Brain (organoid and tissue), 16 donors: ENCODE measurements at places on chromosomes 2 and 18.

- peak; percentile 62 for DNase-seq
Measured at GRCh38 chr2:222305516-222306392, 7.0 kb upstream of the PAX3 start.

DNA sequence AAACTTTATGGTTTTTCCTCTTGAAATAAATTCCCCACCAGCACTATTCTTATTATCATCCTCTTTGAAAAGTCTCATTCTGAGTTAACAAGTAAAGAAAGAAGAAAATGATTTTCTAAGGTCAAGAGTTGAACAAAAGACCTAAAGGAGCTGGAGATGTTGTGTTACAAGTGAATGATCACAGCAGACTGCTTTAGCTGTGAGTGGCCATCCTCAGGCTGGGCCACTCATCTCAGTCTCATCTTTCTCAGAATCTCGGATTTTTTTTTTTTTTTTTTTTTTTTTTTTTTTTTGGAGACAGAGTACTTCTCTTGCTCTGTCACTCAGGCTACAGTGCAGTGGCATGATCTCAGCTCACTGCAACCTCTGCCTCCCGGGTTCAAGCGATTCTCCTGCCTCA is 133.3 kb downstream of the CDH2 start:
- no peak for DNase-seq

GRCh38 chr18:62458868-62459716 is 63.7 kb upstream of the ZCCHC2 start:
- peak; percentile 80 for DNase-seq

- DNase-seq, result no peak
Measured at GRCh38 chr2:58553522-58553921, 312.4 kb upstream of the FANCL start.

- no peak for DNase-seq
Measured at GRCh38 chr18:10515456-10515855, 10.4 kb upstream of the NAPG start.

DNA sequence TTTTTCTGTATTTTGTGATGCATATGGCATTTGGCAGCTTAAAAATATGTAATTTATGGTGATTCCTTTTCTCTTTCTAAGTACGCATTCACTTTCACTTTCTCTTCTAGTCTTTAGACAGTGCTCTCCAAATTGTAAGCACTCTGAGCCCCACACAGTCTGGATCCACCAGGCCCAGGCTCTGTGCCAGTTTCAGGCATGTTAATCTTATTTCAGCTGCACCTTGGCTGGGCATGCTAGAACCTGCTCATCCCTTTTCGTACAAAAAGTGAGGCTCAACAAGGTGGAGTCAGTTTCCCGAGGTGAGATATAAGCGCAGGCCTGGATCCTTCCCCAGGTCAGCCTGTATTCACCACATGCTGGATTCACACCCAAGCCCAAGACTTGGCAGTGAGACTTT is 203.9 kb downstream of the MTX2 start:
- DNase-seq, result no peak

DNA sequence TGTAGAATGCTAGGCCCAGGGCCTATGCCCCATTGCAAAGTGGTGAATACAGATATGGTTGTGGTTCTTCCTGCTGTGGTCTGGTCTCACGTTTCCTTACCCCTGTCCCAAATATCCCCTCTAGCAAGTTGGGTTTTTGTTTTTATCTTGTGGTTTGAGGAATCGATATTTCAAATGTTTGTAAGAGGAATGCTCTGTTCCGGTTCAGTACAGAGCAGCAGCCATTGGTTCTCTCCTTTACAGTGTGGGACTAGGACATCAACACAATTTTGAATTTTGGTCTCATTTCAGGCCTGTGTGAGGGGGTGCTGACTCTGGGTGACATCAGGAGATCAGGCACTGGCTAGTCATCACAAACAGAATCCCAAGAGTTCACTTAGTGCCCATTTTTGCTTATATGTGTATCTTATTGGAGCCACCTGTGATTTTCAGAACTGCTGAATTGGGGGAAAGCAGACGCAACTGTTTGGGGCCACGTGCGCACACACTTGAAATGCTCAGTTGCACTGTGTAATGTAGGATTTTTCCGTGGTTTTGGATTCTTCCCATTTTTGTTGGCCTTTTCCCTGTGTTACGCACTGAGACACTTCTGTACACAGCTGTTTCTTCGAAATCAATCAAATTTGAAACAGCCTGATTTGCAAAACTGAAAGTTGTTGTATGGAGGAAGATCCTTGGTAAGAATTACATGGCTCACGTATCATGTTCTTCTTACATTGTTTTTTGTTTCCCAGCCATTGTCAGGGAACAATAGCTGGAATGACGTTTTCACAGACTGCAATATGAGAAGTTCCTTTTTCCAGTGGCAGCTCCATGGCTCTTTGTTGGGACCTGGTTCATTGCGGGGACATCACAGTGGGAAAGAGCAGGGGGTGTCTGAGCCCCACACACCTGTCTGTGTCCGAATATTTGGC is 8.6 kb downstream of the SH3BP4 start:
- no peak for DNase-seq

GRCh38 chr2:159275111-159275510 is 11.4 kb downstream of the WDSUB1 start:
- no peak for DNase-seq

DNA sequence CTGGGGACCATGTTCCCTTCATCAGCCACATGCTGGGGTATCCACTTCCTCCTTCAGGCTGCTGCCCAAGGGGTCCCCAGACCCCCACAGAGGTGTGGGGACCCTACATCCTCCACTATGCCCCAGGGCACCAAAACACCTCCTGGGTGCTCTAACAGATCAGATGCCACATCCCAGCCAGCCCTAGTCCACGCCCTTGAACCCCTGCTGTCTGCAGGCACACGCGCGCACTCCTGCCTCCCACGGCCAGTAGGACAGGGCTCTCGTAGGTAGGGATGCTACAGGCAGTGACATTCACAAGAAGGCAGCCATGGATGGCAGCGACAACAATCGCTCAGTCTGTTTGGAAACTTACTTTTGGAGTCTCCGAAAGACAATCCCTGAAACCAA is 3.0 kb upstream of the GPC1 start:
- DNase-seq, result no peak

DNA sequence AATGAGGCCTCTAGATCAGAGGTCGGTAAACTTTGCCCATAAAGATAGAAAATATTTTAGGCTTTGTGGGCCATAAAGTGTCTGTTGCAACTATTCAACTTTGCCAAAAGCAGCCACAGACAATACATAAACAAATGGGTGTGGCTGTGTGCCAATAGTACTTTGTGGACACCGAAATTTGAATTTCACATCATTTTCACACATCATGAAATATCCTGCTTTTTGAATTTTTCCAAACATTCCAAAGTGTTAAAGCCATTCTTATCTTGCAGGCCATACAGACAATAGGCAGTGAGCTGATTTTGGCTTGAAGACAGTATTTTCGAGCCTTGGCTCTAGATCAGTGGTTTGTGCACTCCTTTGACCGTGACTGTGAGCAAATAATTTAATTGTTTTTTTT is 51.1 kb upstream of the EPC2 start:
- peak; percentile 39 for DNase-seq

- DNase-seq, result peak; percentile 4
Measured at GRCh38 chr18:2717407-2717806, 61.9 kb downstream of the SMCHD1 start.

DNA sequence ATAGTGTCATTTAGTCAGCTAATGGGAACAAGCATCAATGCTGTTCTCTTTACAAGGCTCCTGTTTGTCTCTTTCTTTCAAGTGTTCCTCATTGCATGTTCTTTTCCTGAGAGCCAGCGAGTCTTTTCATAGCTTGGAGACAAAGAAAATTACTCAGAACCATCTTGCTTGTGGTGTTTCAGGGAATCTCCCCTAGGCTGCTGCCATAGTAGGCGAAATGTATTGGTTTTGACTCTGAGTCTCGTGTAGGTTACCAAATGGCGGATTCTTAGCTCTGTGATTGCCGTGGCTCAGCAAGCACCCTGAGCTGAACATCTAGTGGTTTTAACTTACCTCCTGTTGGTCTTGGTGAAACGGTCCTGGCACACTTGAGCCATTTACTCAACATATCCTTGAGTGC is 68.7 kb downstream of the RHBDD1 start:
- no peak for DNase-seq

DNA sequence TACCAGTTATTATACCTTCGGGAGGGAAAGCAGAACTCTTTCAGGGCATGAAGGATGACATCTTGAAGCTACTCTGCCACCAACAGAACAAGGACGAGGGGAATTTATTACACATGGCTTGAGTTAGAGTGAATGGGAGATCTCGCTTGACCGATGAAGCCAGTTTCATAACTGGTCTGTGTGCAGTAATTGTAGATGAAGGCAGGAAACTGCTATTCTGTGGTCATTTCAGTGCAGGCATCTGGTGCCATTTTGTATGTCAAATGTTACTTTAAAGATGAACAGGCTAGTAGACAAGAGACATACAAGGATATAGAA is 20.5 kb downstream of the GREB1 start:
- no peak for DNase-seq

DNA sequence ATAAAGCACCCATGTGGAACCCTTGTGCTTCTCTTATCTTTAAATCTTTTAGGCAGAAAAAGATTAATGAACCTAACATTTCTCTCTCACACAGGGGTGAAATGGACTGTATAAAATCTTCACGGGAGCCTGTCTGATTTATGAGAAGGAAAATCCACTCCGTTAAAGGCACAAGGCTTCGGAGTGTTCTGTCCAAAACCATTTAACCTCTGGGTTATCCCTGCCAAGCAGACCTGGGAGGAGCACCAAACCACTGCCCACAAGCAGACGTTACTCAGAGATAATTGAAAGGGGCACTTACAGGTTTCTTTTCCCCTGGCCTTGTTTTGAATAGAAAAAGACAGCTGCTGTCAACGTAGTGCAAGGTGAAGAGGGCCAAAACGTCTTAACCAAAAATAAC is 184.4 kb upstream of the DOK6 start:
- DNase-seq, result peak; percentile 13

DNA sequence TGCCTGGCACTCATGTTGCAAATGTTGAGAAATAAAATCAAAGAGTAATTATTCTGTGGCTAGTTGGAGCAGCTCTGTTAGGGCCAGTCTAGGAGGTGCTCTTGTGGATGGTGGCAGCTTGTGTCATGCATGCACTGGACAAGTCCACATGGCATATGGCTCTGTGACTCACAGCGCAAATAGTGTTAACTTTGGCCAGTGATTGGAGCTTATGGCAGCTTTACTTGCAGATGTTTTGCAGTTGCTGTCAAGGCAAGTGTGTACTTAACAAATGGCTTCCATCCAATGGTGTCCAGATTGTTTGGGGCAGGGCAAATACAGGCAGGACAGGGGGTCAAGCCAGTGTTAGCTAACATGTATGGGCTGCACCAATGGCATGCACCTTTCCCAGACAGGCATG is 26.1 kb upstream of the TMX3 start:
- DNase-seq, result no peak

GRCh38 chr2:101150306-101151145 is 656 bp downstream of the TBC1D8 start:
- DNase-seq, result peak; percentile 8

DNA sequence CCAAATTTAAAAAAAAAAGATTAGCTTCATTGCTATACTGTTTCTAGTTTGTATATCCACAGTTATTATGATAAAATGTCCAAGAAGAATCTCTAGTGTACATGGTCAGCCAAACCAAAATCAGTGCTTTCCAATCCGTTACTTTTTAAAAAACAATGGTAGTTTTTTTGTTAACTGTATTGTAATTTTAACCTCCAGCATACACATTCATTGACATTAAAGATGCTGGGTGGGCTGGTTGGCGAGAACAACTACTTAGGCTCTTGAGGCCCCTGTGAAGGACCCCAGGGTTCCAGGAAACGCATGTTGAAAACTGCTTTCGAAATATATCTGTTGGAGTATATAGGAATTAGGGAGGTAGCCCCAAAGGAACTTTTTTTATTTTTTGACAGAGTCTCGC is 107.3 kb upstream of the RASGRP3 start:
- no peak for DNase-seq

DNA sequence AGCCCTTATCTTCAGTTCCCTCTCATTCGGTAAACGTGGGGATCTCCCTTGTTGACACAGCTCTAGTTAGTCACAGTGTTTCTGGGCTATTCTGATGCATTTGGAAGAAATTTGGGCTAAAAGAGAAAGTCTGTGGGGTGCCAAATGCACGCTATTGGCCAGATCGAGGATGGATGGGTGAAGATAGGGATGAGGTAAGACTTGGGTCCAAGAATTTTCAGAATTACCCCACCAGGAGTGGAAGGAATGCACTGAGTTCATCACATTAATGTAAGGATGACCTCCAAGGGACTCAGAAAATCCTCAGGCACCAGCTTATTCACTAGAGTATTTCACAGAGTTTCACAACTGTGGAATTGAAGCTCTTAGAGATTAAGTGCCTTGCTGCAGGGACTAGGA is 49.3 kb downstream of the NRP2 start:
- no peak for DNase-seq

DNA sequence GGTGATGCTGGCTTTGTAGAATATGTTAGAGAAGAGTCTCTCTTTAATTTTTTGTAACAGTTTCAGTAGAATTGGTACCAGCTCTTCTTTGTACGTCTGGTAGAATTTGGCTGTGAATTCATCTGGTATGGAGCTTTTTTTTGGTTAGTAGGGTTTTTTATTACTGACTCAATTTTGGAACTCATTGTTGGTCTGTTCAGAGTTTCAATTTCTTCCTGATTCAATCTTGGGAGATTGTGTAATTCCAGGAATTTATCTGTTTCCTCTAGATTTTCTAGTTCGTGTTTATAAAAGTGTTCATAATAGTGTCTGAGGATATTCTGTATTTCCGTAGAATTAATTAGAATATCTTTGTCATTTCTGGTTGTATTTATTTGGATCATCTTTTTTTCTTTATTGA is 943.5 kb downstream of the TRIB2 start:
- no peak for DNase-seq

GRCh38 chr2:88139804-88140203 is 11.9 kb upstream of the FABP1 start:
- DNase-seq, result no peak

GRCh38 chr18:39638224-39638623 is 2072.6 kb upstream of the CELF4 start:
- peak; percentile 72 for DNase-seq

GRCh38 chr2:80858965-80859364 is 554.4 kb upstream of the LRRTM1 start:
- DNase-seq, result no peak
